ENCODE measurements at places on chromosomes 7 and 10.

DNA sequence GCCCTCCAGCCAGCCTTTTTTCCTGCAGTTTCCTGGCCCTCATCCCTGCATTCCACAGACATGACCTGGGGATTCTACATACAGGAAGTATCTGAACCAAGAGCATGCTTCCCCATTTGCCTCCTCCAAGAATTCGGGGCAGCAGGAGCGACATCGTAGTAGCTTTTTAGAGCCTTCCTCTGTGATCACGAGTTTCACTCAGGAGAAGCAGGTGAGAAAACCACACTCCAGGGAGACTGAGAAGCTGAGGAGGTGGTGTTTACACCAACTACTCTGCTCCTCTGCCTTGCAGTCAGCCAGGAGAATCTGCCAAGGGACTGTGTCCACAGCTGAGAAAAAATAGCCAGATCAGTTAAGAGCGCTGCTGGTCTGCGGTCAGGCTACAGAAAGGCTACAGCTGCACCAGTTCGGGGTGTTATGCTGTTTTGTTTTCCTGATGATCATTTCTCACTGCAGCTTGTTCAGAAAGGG is 54.1 kb downstream of the HSPA12A start:
- no peak overlapping the region for H3K4me3 ChIP-seq
- no peak overlapping the region for H3K27ac ChIP-seq
- DNase-seq, result no peak

- peaks cover 8% of the 10 kb centered on the region for H3K36me3 ChIP-seq
- no peaks in the 10 kb centered on the region for H3K27me3 ChIP-seq
- H3K4me1 ChIP-seq, result no peaks in the 10 kb centered on the region
- no peak for DNase-seq
Measured at GRCh38 chr10:10946801-10947200, 70.9 kb upstream of the CELF2 start.

DNA sequence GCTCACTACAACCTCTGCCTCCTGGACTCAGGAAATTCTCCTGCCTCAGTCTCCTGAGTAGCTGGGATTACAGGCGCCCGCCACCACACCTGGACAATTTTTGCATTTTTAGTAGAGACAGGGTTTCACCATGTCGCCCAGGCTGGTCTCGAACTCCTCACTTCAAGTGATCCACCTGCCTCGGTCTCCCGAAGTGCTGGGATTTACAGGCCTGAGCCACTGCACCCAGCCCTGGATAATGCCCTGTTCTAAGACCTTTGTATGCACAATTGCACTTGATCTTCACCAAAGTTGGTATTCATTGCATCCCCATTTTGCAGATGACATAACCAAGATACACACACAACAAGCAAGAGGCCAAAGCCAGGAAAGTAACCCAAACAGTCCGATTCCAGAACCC is 97.7 kb upstream of the CARD11 start:
- H3K27ac ChIP-seq, result no peak overlapping the region
- H3K36me3 ChIP-seq, result no peaks in the 10 kb centered on the region
- no peak overlapping the region for H3K4me3 ChIP-seq
- H3K4me1 ChIP-seq, result no peaks in the 10 kb centered on the region
- DNase-seq, result no peak

GRCh38 chr7:4029941-4030340 is 652.2 kb upstream of the FOXK1 start:
- H3K36me3 ChIP-seq, result no peaks in the 10 kb centered on the region
- no peak overlapping the region for H3K4me3 ChIP-seq
- no peak for DNase-seq
- H3K27me3 ChIP-seq, result peaks cover 1% of the 10 kb centered on the region
- H3K4me1 ChIP-seq, result no peaks in the 10 kb centered on the region
- H3K27ac ChIP-seq, result no peak overlapping the region

DNA sequence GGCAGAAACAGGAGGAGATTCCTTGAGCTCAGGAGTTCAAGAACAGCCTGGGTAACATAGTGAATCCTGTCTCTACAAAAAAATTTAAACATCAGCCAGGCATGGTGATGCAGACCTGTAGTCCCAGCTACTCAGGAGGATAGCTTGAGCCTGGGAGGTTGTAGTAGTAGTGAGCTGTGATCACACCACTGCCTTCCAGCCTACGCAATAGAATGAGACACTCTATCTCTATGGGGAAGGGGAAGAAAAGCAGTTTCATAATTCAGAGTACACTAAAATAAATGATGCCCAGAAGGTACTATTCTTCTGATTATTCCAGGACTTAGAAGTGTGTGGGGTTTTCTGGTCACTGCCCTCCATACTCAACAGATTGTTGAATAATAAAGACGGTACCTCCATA is 177.3 kb downstream of the KMT2E start:
- DNase-seq, result no peak
- H3K4me3 ChIP-seq, result no peak overlapping the region
- no peak overlapping the region for H3K27ac ChIP-seq
- H3K4me1 ChIP-seq, result peaks cover 9% of the 10 kb centered on the region
- peaks cover 1% of the 10 kb centered on the region for H3K27me3 ChIP-seq
- H3K36me3 ChIP-seq, result peaks cover 4% of the 10 kb centered on the region

GRCh38 chr10:33286157-33286934 is 48.1 kb downstream of the NRP1 start:
- H3K4me1 ChIP-seq, result peaks cover 51% of the 10 kb centered on the region
- peaks cover 41% of the 10 kb centered on the region for H3K36me3 ChIP-seq
- DNase-seq, result no peak
- peak overlapping the region; percentile 44 for H3K4me3 ChIP-seq

GRCh38 chr10:6892864-6893263 is 312.8 kb upstream of the PRKCQ start:
- peaks cover 21% of the 10 kb centered on the region for H3K4me1 ChIP-seq
- DNase-seq, result no peak
- H3K4me3 ChIP-seq, result no peak overlapping the region
- peak overlapping the region; percentile 36 for H3K27ac ChIP-seq
- H3K27me3 ChIP-seq, result no peaks in the 10 kb centered on the region

DNA sequence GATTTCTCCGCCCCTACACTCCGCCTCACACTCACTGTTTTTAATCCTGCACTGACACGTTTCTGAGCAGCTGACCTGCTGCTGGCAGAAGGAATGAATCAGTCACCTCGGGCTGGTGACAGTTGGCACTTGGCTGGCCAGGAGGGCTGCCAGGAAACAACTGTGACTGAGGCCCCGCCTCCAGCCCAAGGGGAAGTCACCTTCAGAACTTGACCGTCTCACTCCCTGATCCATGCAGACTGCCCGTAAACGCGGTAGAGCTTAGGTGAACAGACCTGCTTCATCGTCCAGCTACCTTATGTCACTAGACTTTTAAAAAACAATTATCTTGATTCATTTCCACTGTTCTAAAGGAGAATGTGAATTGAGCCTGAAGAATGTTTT is 107.5 kb downstream of the DOCK1 start:
- peaks cover 11% of the 10 kb centered on the region for H3K36me3 ChIP-seq
- H3K27ac ChIP-seq, result no peak overlapping the region
- no peak overlapping the region for H3K4me3 ChIP-seq
- H3K4me1 ChIP-seq, result peaks cover 6% of the 10 kb centered on the region
- no peaks in the 10 kb centered on the region for H3K27me3 ChIP-seq

DNA sequence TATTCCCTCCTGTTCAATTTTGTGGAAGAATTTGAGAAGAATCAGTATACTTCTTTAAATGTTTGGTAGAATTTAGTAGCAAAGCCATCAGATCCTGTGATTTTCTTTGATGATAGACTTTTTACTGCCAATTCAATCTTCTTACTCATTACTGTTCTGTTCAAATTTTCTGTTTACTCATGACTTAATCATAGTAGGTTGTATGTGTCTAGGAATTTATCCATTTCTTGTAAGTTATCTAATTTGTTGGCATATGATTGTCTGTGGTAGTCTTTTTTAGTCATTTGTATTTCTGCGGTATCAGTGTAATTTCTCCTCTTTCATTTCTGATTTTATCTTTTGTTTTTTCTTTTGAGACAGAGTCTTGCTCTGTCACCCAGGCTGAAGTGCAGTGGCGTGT is 87.4 kb downstream of the CCDC3 start:
- DNase-seq, result no peak
- no peaks in the 10 kb centered on the region for H3K27me3 ChIP-seq
- no peaks in the 10 kb centered on the region for H3K36me3 ChIP-seq
- H3K27ac ChIP-seq, result no peak overlapping the region

GRCh38 chr10:45064998-45065397 is 64.3 kb downstream of the ZNF22 start:
- peaks cover 6% of the 10 kb centered on the region for H3K27me3 ChIP-seq
- DNase-seq, result no peak
- no peak overlapping the region for H3K4me3 ChIP-seq
- peaks cover 1% of the 10 kb centered on the region for H3K4me1 ChIP-seq
- H3K27ac ChIP-seq, result no peak overlapping the region
- H3K36me3 ChIP-seq, result peaks cover 2% of the 10 kb centered on the region

- DNase-seq, result no peak
- H3K27ac ChIP-seq, result no peak overlapping the region
- no peak overlapping the region for H3K4me3 ChIP-seq
- H3K27me3 ChIP-seq, result peaks cover 8% of the 10 kb centered on the region
- H3K36me3 ChIP-seq, result peaks cover under 1% of the 10 kb centered on the region
- H3K4me1 ChIP-seq, result peaks cover 14% of the 10 kb centered on the region
Measured at GRCh38 chr7:74282748-74283459, 6.3 kb upstream of the CLIP2 start.

GRCh38 chr10:103839872-103840739 is 15.3 kb downstream of the SH3PXD2A start:
- peak overlapping the region; percentile 91 for H3K27ac ChIP-seq
- peaks cover 69% of the 10 kb centered on the region for H3K4me1 ChIP-seq
- peaks cover 9% of the 10 kb centered on the region for H3K27me3 ChIP-seq
- H3K4me3 ChIP-seq, result peak overlapping the region; percentile 35

GRCh38 chr7:50502001-50502684 is 52.0 kb upstream of the FIGNL1 start:
- H3K27me3 ChIP-seq, result peaks cover 3% of the 10 kb centered on the region
- H3K4me1 ChIP-seq, result peaks cover 17% of the 10 kb centered on the region

DNA sequence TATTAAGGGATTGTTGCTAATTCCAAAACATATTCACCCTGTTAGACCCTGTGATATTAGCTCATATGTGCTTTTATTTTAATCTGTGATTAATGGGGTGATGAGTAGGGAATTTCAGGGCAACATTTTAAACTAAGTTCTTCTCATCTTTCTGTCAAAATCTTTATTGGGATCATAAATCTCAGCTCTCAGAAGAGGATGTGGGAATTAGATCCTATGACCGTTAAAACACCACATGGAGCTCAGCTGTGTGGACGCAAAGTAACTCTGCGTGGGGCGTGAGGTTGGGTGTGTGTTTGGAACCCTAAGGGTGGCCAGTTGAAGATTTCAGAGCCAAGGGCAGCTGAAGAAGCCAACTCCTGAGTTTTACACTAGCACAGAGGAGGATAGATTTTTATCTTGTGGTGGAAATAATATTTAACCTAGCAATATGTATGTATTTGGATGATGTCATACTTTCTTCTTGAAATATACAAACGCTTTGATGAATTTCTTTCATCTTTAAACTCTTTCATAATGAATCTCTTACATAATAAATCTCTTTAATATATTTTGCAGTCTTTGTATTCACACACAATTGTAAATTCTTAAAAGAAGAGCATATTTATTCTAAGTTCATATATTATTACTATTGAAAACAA is 64.4 kb downstream of the EPDR1 start:
- no peaks in the 10 kb centered on the region for H3K27me3 ChIP-seq
- H3K4me3 ChIP-seq, result no peak overlapping the region
- DNase-seq, result no peak
- H3K36me3 ChIP-seq, result no peaks in the 10 kb centered on the region

- peaks cover 7% of the 10 kb centered on the region for H3K27me3 ChIP-seq
- no peaks in the 10 kb centered on the region for H3K4me1 ChIP-seq
- no peak for DNase-seq
- H3K36me3 ChIP-seq, result no peaks in the 10 kb centered on the region
- H3K27ac ChIP-seq, result no peak overlapping the region
Measured at GRCh38 chr7:98855610-98856422, 14.0 kb downstream of the TMEM130 start.

- H3K4me1 ChIP-seq, result peaks cover 10% of the 10 kb centered on the region
- no peak for DNase-seq
- peaks cover 35% of the 10 kb centered on the region for H3K36me3 ChIP-seq
- no peak overlapping the region for H3K27ac ChIP-seq
Measured at GRCh38 chr10:103661198-103661950, 167.9 kb downstream of the NEURL1 start.

DNA sequence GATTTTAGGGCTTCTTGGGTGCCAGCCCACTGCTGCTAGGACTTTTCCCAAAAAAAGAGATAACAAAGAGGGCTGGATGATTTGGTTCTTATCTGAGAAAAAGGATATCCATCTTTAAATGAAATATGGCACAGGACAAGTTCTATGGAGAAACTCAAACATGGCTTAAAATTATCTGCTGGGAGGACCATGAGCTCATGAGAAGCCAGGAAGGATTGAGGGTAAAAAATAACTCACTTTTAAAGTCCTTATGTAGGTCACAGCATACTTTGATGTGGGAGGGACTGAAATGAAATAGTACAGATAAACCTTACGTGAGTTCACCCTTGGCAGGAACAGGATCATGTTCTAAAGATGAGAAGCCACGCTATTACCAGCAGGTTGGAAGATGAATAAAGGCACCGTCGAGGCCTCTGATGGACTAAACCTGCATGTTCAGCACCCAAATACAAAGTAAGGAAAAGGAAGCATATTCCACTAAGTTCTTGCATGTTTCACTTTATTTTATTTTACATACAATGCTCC is 369.2 kb upstream of the KLF6 start:
- peaks cover 11% of the 10 kb centered on the region for H3K4me1 ChIP-seq
- no peaks in the 10 kb centered on the region for H3K36me3 ChIP-seq
- no peak for DNase-seq
- no peaks in the 10 kb centered on the region for H3K27me3 ChIP-seq

DNA sequence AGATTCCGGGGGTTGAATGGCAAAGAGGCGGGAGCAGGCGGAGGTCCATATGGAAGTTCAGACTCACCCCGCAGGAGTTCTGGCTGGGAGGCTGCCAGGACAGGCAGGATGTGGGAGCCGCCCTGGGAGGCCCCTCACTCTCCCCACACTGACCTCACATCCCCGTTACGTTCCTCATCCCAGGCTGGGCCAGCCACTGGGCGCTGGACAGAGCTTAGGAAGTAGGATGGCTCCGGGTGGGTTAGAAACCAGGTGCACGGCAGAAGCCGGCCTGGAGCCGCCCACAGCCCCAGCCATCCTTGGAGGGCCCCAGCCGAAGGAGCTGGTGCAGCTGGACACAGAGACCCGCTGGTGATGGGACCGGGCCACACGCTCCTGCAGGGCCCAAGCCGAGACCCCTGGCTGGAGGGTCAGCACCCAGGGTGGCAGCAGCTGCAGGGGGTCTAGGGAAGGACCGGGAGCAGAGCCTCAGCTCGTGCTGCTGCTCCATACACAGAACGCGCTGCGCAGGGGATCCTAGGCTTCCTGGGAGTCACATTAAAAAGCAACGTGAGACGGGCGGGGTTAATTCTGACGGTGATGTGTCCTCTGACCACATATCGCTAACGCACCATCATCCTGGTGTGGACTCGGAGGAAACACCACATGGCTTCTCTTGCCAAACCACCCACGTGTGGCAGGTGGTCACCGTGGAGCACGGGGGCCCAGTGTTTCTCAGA is 98.6 kb upstream of the DIP2C start:
- DNase-seq, result no peak
- no peak overlapping the region for H3K4me3 ChIP-seq
- peaks cover 4% of the 10 kb centered on the region for H3K36me3 ChIP-seq
- H3K27ac ChIP-seq, result no peak overlapping the region
